Thoracic aorta (tissue), 2 donors: ENCODE measurements at places on chromosomes 1 and 21.

- H3K4me1 ChIP-seq: no peaks in the 10 kb centered on the region
- no peak overlapping the region for H3K27ac ChIP-seq
- DNase-seq: no peak
- H3K27me3 ChIP-seq: no peaks in the 10 kb centered on the region
Observed at GRCh38 chr1:42860339-42861013, 14.1 kb downstream of the ZNF691 start.

GRCh38 chr1:225689882-225690459 is 37.0 kb upstream of the ENAH start:
- peaks cover 60% of the 10 kb centered on the region for H3K4me1 ChIP-seq
- DNase-seq: no peak
- no peaks in the 10 kb centered on the region for H3K36me3 ChIP-seq
- H3K27me3 ChIP-seq: no peaks in the 10 kb centered on the region

- DNase-seq: no peak
- H3K4me3 ChIP-seq: no peak overlapping the region
- H3K27me3 ChIP-seq: no peaks in the 10 kb centered on the region
- H3K4me1 ChIP-seq: no peaks in the 10 kb centered on the region
- H3K27ac ChIP-seq: no peak overlapping the region
- H3K36me3 ChIP-seq: no peaks in the 10 kb centered on the region
Observed at GRCh38 chr1:11539850-11540772, 61.2 kb downstream of the DISP3 start.

DNA sequence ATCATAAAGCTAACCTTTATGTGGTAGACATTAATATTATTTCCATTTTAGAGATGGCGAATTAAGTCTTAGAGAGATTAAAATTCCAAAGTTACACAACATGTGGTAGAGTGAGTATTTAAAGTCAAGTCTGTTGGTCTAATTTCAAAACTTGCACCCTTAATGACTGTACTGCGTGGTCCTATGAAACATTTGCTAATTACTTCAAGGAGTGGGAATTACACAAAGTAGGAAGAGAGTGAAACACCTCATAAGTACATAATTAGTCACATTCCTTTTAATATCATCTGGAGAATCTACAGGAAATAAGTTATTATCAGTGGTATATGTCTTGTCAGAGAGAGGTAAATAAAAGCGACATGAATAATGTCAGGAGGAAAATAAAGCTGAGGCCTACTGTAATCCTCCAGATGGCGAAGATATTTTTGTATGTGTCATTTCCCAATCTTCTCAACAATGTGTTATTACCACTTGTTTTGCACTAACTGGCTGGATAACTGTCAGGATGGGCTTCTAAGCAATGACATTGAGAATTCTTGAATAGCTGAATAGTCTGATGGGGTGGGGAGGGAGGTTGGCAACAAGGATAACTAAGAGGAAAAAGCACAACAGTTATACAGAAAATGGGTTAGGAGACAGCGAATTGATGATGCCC is 95.5 kb downstream of the TNFSF18 start:
- DNase-seq: no peak
- H3K36me3 ChIP-seq: no peaks in the 10 kb centered on the region
- no peaks in the 10 kb centered on the region for H3K4me1 ChIP-seq
- no peak overlapping the region for H3K27ac ChIP-seq

DNA sequence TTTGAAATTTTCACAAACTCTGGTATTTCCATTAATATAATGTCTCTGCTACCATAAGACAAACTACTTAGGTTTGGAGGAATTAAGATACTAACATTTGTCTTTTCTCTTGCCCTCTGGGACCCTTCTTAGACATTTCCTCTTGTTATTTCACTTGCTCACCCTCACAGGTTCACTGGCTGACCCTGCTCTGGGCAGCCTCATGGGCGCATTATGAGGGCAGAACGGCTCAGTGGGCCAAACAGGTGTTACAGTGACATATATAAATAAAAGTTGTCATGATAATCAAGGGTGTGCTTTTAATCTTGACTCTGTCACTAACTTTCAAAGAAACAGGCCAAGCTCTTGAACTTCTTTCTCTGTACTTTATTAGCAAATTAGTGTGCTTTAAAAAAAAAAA is 46.5 kb downstream of the ZNHIT6 start:
- H3K4me1 ChIP-seq: no peaks in the 10 kb centered on the region
- DNase-seq: no peak
- no peak overlapping the region for H3K27ac ChIP-seq
- no peaks in the 10 kb centered on the region for H3K36me3 ChIP-seq
- H3K4me3 ChIP-seq: no peak overlapping the region

DNA sequence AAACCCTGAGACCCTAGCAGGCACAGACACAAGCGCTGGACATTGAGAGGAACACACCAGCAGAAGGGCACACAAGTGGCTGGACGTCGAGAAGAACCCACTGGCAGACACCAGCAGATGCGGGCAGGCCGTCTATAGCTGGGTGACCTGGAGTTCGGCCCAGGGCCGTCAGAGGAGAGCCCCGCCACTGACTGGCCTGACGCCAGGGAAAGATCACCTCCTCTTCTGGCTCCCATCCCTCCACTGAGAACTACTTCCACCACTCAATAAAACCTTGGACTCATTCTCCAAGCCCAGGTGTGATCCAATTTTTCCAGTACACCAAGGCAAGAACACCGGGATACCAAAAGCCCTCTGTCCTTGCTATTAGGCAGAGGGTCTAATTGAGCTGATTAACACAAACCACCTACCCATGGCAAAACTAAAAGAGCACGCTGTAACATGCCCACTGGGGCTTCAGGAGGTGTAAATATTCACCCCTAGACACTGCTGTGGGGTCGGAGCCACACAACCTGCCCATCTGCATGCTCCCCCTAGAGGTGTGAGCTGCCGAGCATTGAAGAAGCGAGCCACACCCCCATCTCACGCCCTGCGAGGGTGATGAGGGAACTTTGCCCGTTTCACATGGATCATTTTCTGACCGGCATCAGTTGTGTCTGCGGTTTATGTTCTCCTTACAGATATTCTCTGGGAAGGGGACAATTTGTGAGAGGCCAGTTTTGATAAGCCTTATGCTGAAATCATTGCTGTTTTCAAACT is 104.8 kb downstream of the HLX start:
- H3K4me3 ChIP-seq: no peak overlapping the region
- DNase-seq: no peak
- H3K27me3 ChIP-seq: no peaks in the 10 kb centered on the region
- no peak overlapping the region for H3K27ac ChIP-seq
- H3K4me1 ChIP-seq: no peaks in the 10 kb centered on the region

- H3K27me3 ChIP-seq: no peaks in the 10 kb centered on the region
- H3K27ac ChIP-seq: no peak overlapping the region
- no peaks in the 10 kb centered on the region for H3K4me1 ChIP-seq
- no peak for DNase-seq
- no peaks in the 10 kb centered on the region for H3K36me3 ChIP-seq
- no peak overlapping the region for H3K4me3 ChIP-seq
Observed at GRCh38 chr1:29682919-29683295, 446.6 kb downstream of the PTPRU start.

DNA sequence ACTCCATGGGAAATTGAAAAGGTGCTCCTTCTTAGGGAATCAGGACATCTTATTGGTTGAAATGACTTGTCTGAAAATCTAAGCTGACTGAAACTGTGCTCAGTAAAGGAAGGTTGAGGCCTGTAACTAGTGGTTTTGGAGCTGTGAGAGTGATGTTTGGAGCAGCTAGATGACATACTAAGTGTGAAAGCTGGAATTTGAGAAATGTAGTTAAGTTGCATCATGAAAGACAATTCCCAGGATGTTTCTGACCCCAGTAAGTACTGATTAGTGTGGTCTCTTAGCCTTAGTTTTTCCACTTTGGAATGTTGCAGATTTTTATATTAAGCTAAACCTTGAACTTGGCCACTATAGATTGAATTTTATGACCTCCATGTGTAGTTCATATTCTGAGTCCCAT is 154.9 kb downstream of the PAPPA2 start:
- H3K4me3 ChIP-seq: no peak overlapping the region
- no peaks in the 10 kb centered on the region for H3K4me1 ChIP-seq
- no peak for DNase-seq
- H3K36me3 ChIP-seq: no peaks in the 10 kb centered on the region
- no peak overlapping the region for H3K27ac ChIP-seq
- no peaks in the 10 kb centered on the region for H3K27me3 ChIP-seq

DNA sequence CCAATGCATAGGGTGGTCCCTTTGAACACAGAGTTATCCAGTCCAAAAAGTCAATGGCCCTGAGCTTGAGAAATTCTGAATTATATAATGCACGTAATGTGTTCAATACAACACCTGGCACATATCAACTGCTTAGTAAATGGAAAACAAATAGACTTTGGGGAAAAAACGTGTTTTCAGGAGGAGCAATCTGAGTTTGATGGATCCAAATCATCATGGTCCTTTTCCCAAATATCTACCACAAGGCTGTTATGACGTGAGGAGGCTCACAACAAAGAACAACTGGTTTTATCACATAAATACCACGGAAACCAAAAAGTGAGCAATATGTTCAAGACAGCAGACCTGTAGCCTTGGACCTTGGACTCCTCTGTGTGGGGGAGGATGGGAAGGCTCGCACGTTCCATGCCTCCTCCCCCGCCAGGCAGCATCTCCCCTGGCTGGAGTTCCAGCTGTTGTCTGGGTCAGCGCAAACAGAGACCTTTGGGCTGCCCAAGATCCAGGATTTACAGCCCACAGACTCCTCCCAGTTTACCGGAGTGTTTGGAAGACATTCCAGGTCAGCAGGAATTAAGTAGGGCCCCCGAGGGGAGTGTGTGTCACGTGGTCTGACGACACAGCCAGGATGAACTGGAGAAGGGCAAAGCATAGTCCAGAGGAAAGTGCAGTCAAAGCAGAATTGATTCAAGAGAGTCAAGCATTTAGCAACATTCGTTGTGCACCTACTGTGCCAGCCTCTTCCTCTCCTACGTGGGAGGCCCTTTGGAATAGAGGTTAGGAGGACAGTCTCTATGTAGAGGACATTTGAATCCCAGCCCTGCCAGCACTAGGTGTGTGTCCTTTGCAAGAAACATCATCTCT is 32.2 kb upstream of the MED18 start:
- H3K36me3 ChIP-seq: no peaks in the 10 kb centered on the region
- no peaks in the 10 kb centered on the region for H3K27me3 ChIP-seq
- DNase-seq: no peak
- no peaks in the 10 kb centered on the region for H3K4me1 ChIP-seq
- H3K27ac ChIP-seq: no peak overlapping the region

DNA sequence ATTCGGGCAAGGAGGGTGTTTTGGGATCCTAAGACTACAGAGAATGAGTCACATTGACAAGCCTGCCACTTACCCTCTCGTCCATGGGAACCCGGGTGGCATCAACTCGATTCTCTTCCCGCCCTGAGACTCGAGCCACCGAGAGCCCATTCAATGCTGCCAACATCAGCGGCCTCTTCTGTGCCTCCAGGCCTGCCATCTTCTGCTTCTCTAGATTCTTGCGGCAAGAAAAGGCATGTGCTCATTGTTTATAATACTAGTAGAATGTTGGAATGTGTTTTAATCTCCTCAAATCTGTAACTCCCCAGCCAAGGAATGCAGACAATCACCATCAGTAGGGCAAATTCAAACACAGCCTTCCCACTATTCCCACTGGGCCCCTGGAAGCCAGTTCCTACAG is 96.9 kb downstream of the SMYD2 start:
- no peak overlapping the region for H3K27ac ChIP-seq
- peaks cover 4% of the 10 kb centered on the region for H3K36me3 ChIP-seq
- H3K4me1 ChIP-seq: peaks cover 12% of the 10 kb centered on the region
- H3K4me3 ChIP-seq: no peak overlapping the region
- DNase-seq: no peak
- H3K27me3 ChIP-seq: no peaks in the 10 kb centered on the region

DNA sequence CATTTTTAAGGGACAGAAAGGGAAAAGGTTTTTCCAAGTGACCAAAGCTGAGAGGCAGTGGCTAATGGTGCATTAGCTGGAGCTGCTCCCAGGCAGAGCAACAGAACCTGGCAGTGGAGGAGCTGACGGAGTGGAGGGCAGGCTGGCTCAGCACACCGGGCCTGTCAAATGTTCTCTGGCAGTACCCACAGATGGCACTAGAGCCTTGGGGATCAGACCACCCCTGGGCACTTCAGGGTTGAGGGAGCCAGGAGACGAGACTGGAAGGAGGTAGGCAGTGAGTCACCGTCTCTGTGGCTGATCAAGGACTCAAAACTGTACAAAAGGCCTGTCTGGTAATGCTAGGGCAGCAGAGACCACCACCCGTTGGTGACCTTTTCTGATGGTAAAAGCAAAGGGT is 121.7 kb upstream of the KIAA0040 start:
- H3K4me3 ChIP-seq: no peak overlapping the region
- H3K27me3 ChIP-seq: no peaks in the 10 kb centered on the region
- no peak overlapping the region for H3K27ac ChIP-seq

- DNase-seq: no peak
- H3K27ac ChIP-seq: no peak overlapping the region
- H3K27me3 ChIP-seq: no peaks in the 10 kb centered on the region
- no peak overlapping the region for H3K4me3 ChIP-seq
- no peaks in the 10 kb centered on the region for H3K36me3 ChIP-seq
Observed at GRCh38 chr21:21860888-21861287, 862.7 kb downstream of the NCAM2 start.

GRCh38 chr1:26743426-26744059 is 44.2 kb upstream of the PIGV start:
- H3K4me1 ChIP-seq: peaks cover 40% of the 10 kb centered on the region
- DNase-seq: no peak
- no peaks in the 10 kb centered on the region for H3K27me3 ChIP-seq

GRCh38 chr1:179883745-179884138 is 1.7 kb downstream of the TOR1AIP1 start:
- DNase-seq: no peak
- H3K4me3 ChIP-seq: peak overlapping the region; percentile 96
- H3K4me1 ChIP-seq: peaks cover 52% of the 10 kb centered on the region

DNA sequence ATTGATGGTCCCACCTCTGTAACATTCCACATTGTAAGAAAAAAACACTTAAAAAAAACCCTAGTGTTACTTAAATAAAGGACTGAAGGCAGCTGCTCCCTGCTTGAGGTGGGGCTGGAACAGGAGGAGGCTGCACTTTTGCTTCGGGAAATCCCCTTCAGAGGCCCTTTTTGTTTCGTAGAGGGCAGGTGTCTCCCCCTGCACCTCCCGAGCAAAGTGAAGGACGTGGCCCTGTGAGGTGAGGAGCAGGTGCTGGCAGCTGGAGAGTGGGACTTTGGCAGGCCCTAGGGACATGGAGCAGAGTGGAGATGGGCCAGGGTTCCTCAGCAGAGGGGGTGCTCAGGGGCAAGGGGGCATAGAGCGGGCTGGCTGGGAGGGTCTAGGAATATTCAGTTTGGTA is 33.4 kb upstream of the WNT4 start:
- no peaks in the 10 kb centered on the region for H3K36me3 ChIP-seq
- DNase-seq: no peak
- no peak overlapping the region for H3K4me3 ChIP-seq
- no peaks in the 10 kb centered on the region for H3K27me3 ChIP-seq
- no peaks in the 10 kb centered on the region for H3K4me1 ChIP-seq

GRCh38 chr21:44059710-44060109 is 47.5 kb upstream of the PWP2 start:
- no peak overlapping the region for H3K27ac ChIP-seq
- no peak overlapping the region for H3K4me3 ChIP-seq
- peaks cover 28% of the 10 kb centered on the region for H3K36me3 ChIP-seq
- DNase-seq: no peak
- H3K27me3 ChIP-seq: no peaks in the 10 kb centered on the region

- DNase-seq: no peak
- no peaks in the 10 kb centered on the region for H3K4me1 ChIP-seq
- H3K4me3 ChIP-seq: no peak overlapping the region
- no peaks in the 10 kb centered on the region for H3K36me3 ChIP-seq
- H3K27ac ChIP-seq: no peak overlapping the region
- no peaks in the 10 kb centered on the region for H3K27me3 ChIP-seq
Observed at GRCh38 chr1:153210206-153210605, 7.0 kb downstream of the LELP1 start.
